ENCODE measurements at places on chromosomes 5 and 9.

- DNase-seq: no peak
These were observed 1115.0 kb downstream of the CDH18 start for GRCh38 chr5:18872978-18873377.

GRCh38 chr9:115952430-115953292 lies 200.9 kb upstream of the PAPPA start:
- DNase-seq: no peak

GRCh38 chr9:4661611-4662010 lies 483 bp upstream of the PLPP6 start:
- DNase-seq: no peak

DNA sequence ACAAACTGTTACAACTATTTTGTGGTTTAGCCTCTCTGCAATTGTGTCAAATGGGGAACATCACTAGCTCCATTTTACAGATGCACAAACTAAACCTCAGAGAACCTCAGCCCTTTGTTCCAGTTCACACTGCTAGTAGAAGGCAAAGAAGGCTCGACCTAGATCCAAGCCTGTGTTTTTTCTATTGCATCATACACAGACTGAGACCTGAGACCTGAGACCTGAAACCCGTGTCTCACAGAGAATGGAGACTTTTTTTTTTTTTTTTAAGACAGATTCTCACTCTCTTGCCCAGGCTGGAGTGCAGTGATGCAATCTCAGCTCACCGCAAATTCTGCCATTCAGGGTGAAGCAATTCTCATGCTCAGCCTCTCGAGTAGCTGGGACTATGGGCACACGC lies 120.8 kb downstream of the GALNT10 start:
- peak; percentile 10 for DNase-seq

GRCh38 chr9:86868616-86869015 lies 78.7 kb downstream of the GAS1 start:
- no peak for DNase-seq

DNA sequence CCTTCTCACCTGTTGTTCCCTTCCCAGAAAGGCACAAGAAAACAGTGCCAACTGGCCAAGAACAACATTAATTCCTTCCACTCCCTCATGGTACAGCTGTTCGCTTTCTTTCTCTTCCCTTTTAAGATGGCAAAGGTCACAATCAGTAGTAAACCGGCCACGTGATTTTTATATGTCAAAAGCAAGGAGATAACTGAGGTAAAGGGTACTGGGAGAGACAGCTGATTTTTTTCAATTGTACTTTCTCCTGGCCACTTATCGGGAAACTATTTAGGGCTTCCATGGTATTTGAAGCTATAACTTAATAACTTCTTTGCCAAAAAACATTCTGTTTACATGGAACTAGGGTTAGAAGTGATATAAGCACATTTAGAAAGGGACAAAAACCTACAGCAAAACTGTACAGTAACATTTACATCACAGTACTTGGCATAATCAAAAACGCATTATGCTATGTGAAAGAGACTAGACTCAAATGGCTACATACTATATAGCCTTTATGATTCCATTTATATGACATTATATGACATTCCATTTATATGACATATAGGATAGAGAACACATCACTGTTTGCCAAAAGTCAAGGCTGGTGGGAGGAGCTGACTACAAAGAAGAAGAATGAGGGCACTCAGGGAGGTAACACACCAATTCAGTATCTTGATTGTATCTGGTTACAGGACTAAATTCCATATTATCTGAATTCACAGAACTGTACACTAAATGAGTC lies 24.8 kb downstream of the PLPP1 start:
- no peak for DNase-seq

- DNase-seq: no peak
These were observed 4.6 kb downstream of the SLC35A4 start for GRCh38 chr5:140569197-140569596.

DNA sequence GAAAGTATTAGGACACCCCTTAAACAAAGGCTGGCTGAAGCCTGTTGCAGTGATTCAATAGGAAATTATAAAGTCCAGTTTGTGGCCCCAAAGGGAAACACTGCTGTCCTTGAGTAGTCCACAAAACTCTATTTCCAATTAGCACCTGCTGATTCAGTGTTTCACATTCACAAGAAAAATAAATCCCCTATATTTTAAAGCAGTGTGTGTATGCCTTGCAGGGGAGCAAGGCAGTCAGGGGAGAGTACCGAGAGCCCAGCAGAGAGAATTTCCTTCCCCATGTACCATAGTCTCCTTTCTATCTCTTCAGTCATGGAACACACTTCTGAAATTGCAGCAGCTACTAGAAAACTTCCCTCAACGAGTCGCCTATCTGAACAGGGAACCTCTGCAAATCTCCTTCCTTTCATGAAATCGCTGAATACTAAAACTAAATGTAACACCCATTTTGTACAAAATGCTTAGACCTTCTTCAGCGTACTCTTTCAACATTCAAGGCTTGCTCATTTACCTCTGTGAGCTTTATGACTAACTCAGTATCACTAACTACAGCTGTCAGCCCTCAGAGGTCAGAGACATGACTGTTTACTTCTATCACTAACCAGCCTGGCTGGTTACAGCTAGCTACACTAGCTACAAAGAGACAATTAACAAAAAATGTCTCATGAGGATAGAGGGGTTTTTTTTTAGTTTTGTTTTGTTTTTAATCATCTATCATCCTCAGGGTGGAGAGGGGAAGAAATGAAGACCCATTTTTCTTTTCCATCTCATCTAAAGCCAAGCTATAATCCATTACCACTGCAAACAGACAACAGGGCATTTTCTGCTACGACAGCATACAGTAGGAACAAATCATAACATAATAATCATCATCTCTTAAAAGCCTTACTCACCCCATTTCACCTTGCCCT lies 188.7 kb downstream of the EBF1 start:
- DNase-seq: no peak

DNA sequence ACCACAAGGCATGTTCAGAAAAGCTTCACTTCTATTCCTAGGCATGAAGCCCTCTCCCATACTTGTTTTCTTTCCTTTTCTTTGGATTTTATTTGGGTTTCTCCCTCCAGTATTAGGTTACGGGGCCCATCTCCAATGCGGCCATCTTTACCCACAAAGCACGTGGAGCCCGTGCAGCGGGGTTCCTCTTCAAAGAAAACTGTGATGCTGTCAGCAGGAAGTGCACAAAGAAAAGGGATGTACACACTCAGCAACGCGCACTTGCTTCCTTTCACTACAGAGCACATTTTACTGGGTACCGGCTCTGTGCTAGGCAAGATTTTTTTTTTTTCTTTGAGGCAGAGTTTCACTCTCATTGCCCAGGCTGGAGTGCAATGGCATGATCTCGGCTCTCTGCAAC lies 106.6 kb downstream of the COL23A1 start:
- peak; percentile 16 for DNase-seq

GRCh38 chr9:126773004-126773607 lies 31.7 kb upstream of the ZBTB43 start:
- DNase-seq: no peak

DNA sequence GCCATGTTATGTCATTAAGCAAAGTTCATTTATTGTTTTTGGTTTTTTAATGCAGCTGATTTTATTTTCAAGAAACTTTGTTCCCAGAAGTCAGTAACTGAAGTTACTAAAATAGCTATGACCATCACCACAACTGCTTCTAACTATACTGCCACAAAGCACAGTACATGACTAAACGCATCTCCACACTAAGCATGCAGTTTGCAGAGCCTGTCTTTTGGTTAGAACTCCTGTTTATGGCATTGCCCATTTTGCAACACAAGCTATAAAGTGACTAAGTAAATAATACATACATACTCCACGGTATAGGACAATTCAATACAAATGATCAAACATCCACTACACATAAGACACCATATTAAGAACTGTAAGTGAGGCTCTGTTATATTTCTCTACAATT lies 109.7 kb downstream of the MLLT3 start:
- DNase-seq: no peak

GRCh38 chr9:28915202-28915930 lies 1342.1 kb upstream of the C9orf72 start:
- DNase-seq: no peak

GRCh38 chr5:143494162-143494561 lies 90.7 kb upstream of the NR3C1 start:
- DNase-seq: no peak

DNA sequence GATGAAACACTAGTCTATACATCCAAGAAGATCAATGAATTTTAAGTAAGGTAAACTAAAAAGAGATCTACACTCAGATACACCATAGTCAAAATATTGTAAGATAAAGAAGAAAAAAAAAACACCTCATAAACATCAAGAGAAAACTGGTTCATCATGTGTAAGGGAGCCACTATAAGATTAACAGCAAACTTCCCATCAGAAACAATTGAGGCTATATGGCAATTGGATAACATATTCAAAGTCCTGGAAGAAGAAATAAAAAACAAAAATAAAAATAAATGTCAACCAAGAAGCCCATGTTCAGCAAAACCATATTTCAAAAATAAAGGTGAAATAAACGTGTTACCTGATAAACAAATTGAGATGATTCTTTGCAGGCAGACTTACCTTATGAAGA lies 3.6 kb downstream of the OR13C8 start:
- no peak for DNase-seq

GRCh38 chr9:69295872-69296552 lies 29.0 kb upstream of the ENTREP1 start:
- DNase-seq: no peak

- no peak for DNase-seq
These were observed 84.8 kb upstream of the ZBTB43 start for GRCh38 chr9:126720036-126720435.

- DNase-seq: no peak
These were observed 12.4 kb downstream of the KCNV2 start for GRCh38 chr9:2729721-2730120.

DNA sequence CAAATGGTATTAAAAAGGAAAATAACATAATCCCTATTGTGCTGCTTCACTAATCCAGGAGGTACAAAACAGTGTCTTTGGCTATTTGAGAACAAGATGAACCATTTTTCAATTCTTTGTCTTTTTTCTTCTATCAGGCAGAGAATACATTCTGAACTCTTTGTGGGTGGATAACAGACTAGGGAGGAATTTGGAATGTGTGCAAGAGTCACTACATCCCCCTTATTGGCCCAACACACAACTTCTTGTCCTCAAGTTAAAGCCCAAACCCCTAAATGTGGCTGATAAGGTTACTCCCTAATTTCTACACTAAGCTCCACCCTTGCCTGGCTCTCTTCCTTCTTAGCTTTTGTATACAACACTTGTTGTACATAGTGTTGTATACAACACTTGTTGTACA lies 342.7 kb upstream of the RFX3 start:
- no peak for DNase-seq

- DNase-seq: no peak
These were observed 128.1 kb upstream of the TRIM32 start for GRCh38 chr9:116558818-116559540.

DNA sequence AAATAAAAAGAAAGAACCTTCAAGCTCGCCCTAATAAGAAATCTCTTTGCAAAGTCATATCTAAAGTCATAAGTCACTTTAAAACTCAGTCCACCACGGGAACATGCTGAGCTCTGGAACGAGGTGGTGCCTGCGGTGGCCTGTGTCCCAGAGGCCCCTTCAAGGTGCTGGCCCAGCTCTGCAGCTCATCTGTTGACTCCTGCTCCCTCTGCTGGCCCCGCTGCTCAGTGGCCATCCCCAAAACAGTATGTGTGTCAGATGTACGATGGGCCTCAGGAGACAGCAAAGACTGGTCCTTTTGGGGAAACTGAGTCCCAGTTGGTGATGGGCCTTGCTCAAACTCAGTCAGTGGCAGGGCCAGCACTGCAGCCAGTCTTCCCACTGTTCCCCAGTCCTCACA lies 22.8 kb upstream of the FOXB2 start:
- no peak for DNase-seq

DNA sequence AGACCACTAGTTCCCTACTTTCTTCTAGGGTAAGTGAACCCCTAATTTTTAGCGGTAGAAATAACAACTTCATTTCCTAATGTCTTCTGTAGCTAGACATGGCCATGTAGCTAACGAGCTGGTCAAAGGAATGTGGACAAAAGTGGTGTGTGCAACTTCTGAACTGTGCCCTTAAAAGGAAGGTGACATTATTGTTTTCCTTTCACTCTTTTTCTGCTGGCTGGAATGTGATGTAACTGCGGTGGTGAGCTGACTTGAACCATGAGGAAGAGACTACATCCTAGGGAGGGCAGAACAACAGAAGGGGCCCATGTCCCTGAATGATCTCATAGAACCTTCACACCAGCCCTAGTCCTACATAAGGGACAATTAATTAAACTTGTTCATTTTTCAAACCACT lies 1.3 kb upstream of the SNX2 start:
- no peak for DNase-seq

DNA sequence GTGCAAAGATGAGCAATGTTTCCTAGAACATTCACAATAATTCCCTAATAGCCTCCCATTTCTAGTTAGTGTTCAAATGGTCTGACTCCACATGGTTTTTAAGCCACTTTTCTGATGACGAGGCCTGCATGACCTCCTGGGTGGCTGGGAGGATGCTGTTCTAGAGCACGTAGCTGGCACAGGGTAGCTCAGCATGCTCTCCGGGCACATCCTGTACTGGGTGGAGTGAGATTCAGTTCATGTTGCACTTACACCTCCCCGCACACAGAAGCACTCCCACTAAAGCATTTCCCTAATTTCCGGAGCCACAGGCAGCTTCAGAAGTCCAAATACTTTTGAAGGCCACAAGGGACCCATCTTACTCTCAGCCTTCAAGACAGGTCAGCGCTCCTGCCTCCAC lies 159.8 kb upstream of the LHFPL2 start:
- no peak for DNase-seq

- no peak for DNase-seq
These were observed 12.4 kb upstream of the PHYHD1 start for GRCh38 chr9:128908372-128908771.

GRCh38 chr5:179596421-179596820 lies 27.1 kb downstream of the HNRNPH1 start:
- no peak for DNase-seq

DNA sequence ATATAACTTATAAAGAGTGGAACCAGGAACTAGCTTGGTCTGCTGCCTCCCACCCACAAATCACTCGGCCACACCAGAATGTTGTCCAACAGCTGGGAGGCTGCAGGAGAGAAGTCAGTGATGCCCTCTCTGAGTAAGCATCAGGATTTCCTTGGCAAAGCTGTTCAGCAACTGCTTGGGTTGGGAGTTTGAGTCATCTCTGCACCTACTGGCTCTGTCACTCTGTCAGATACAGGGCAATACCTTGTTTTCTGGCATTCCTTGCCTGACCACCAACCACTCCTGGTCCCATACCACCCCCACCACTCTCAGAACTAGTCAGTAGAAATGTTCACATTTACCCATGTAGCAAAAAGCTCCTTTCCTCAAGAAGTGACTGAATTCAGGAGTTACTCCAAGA lies 36.8 kb upstream of the GCNT4 start:
- peak; percentile 41 for DNase-seq

- DNase-seq: no peak
These were observed 520.4 kb downstream of the RAB3C start for GRCh38 chr5:59103303-59103702.

- no peak for DNase-seq
These were observed 288.1 kb upstream of the PANK3 start for GRCh38 chr5:168867241-168867640.

- no peak for DNase-seq
These were observed 66.8 kb upstream of the IL7R start for GRCh38 chr5:35789732-35790456.

- peak; percentile 16 for DNase-seq
These were observed 43.1 kb downstream of the NDFIP1 start for GRCh38 chr5:142151436-142152383.

- no peak for DNase-seq
These were observed 85.0 kb downstream of the HMHB1 start for GRCh38 chr5:143896966-143897365.

- no peak for DNase-seq
These were observed 32.6 kb upstream of the ACO1 start for GRCh38 chr9:32351845-32352244.
